Stimulated activated CD8-positive, alpha-beta memory T cell treated with anti-CD3 and anti-CD28 coated beads, Interleukin-4, amount 100 ng/mL, for 24 hours (primary cell): ENCODE measurements at places on chromosomes 5 and 9.

DNA sequence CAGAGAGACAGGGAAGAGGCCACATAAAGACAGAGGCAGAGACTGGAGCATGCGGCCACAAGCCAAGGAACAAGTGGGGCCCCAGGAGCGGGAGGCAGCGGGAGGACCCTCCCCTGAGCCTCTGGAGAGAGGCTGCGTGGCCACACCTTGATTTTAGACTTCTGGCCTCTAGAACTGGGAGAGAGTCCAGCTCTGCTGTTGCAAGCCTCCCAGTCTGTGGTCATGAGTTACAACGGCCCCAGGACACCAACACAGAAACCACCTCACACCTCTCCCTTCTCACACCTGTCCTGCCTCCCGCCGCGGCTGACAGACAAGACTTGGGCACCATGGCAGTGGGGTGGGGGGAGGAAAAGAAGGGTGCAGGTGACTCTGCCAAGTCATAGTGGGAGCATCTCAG lies 2.2 kb downstream of the INPP5E start:
- DNase-seq, result no peak

- no peak for DNase-seq
These were observed 37.7 kb downstream of the ARRDC3 start for GRCh38 chr5:91345461-91345860.

GRCh38 chr5:30918171-30918570 lies 275.3 kb upstream of the CDH6 start:
- DNase-seq, result no peak

GRCh38 chr9:4228606-4229005 lies 71.3 kb downstream of the GLIS3 start:
- no peak for DNase-seq

DNA sequence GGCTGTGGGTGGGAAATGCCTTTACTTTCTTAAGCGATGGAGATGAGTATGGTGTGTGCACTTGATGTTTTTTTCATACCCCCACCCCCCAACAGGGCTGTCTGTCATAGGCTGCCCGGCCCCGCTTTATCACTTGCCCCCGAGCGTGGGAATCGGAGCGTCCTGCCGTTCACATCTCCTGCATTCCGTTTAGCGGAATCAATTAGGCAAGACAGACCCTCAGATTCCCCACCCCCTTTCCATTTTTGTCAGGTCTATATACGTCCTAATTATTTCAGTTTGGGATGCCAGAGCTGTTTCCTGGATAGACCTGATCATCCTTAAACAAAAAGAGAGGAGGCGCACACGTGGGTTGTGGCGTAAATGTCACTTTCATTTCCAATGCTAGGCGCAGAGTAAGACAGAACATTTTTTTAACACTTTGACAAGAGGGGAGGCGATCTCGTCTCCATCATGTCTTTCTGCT lies 217.2 kb downstream of the MEF2C start:
- DNase-seq, result no peak

- no peak for DNase-seq
These were observed 135.2 kb downstream of the C9orf152 start for GRCh38 chr9:110072597-110073355.

- no peak for DNase-seq
These were observed 1.3 kb downstream of the CDO1 start for GRCh38 chr5:115815006-115815692.

DNA sequence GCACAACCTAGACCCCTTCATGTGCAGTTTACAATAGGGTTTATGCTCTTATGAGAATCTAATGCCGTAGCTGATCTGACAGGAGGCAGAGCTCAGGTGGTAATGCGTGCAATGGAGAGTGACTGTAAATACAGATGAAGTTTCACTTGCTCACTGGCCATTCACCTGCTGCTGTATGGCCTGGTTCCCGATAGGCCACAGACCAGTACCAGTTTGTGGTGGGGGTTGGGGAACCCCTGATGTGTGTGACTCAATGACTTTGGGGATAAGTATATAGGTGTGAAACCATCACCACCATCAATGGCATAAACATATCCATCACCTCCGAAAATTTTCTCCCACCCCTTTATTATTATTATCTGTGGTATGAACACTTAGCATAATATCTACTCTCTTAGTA lies 42.1 kb downstream of the TLR4 start:
- no peak for DNase-seq

DNA sequence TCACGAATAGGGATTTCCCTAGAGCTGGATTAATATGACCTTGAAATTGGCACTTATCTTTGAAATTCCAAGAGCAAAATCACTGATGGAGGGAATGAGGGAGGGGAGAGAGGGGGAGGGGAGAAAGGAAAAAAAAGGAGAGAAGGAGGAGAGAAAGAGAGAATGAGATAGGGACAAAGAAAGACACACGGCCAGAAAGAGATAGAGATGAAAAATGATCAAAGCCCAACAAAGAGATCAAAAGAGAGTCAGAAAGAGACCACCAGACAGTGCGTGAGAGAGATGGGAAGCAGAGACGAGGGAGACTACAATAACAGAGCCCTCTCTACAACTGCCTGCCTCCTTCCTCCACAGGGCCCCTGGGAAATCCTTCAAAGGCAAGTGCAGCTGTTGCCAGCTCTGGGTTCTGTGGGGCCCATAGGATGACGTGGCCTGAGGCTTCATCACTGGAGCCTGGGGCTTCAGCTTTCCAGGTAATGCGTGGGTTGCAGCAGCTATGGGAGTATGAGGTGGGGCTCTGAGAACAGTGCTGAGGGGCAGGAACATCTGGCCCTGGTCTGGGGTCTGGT lies 58.3 kb upstream of the SHB start:
- DNase-seq, result no peak

DNA sequence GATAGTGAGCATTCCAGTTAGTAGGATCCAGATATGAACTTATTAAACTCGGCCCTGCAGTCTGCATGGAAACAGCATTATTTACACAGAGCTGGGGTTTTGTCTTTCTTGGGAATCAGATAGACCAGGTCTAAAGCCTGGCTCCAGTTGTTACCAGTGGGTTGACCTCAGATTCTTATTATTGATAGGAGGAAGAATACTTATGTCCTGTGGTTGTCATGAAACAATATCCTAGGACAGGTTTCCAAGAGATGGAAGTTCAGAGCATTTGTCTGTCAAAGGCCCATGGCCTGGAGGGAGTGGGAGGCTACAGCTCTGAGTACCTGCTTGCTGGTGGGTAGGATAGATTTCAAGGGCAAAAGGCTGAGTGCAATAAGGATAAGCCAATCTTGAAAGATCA lies 129.2 kb downstream of the BOD1 start:
- no peak for DNase-seq

DNA sequence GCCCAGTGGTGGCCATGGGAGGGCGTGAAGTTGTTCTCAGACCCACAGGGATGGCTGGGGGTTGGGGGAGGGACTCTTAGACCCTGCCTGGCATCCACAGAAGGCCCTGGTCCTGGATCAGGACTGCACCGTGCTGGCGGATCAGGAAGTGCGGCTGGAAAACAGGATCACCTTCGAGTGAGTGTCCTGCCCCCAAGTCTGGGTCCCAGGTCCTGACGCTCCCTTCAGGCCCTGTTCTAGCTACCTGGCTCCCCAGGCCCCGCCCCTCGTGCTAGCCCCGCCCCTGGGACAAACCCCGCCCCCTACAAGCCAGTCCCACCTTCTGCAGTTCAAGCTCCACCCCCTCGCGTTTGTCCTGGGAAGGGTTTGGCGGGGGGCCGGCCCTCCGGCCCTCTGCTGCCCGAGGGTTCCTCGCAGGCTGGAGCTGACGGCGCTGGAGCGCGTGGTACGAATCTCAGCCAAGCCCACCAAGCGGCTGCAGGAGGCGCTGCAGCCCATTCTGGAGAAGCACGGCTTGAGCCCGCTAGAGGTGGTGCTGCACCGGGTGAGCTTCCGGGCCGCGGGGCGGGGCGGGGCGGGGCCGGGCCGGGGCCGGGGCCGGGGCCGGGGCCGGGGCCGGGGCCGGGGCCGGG lies 12.9 kb downstream of the RGS14 start:
- DNase-seq, result no peak

DNA sequence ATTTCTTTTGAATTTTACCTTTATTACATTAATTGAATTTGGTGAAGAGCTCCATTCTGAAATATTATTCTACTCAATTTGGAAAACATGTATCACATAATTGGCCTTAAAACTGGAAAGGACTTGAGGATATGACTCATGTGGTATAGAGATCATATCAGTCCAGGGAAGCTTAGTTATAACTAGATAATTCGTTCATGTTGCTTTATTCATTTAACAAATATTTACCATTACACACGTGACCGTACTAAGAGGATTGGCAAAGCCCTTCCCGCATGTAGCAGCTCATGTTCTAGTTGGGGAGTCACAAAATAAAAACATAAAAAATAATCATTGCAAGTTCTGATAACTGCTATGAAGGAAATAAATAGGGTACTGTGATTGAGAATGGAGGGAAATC lies 1816.5 kb downstream of the MAT2B start:
- DNase-seq, result no peak

DNA sequence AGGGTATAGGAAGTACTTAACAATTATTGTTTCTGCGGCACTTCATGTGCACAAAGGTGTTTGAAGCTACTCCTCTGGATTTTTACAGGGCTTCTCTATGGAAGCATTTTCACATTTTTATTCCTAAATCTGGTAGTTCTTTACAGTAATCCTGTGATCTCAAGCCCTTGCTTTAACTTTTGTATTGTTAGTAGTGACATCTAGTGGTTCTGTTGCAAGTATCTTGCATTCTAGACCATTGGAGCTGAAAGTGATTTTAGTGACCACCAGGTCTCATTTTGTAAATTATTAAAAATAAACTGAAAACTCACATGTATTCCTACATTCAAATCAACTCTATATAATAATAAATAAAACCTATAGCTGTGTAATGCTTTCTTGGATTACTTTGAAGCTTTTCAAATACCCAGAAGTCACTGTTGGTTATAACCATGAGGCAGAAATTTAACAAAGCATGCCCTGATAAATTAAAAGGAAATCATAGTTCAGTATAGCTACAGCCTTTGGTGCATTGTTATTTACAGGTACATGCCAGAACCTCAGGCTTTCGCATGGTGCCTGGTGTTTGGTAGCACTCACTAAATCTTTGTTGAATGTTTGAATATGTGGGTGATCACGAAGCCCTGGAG lies 18.9 kb downstream of the RPS23 start:
- DNase-seq, result no peak

- no peak for DNase-seq
These were observed 30.3 kb downstream of the SLC25A48 start for GRCh38 chr5:135864503-135865435.

DNA sequence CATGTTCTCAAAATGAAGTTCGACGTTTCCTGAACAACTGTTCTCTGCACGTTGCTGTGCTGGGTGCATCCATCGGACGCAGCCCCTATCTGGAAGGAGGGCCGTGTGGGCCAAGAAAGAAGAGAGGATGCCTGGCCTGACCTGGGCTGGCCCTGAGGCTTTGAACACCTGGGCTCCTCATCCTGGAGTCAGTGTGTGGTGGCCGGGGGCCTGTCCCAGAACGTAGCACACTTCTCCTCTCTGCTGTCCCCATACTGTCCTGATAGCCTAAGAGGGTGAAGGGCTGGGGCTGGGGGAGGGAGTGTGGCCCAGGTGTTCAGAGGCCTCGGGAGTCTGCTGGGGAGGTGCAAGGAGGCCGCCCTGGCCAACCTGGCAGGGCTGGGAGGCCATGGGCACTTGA lies 21.5 kb downstream of the COL5A1 start:
- no peak for DNase-seq

- no peak for DNase-seq
These were observed 21.7 kb downstream of the CXXC5 start for GRCh38 chr5:139669662-139670368.

DNA sequence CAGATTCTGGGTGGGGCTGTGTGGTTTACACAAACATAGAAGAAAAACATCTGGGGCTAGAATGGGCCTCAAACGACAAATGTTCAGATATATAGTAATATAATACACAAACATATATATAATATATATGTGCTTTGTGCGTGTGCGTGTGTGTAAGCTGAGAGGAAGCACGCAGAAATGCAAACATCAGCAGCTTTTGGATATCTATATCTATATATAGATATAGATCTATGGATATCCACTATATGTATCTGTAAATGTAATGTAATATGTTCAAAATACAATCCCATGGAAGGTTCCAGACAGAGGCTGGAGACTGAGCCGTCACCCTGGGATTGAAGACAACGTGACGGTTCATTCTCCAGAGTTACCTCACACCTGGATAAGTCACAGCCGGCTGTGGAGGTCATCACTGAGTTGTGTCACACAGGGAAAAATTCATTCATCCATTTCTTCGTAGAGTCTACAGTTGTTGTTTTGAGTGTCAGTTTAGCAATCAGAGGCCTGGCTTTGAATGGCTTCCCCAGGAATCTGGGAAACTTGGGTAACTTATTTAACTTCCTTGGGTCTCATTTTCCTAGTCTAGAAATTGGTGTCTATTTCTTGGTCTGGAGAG lies 123.0 kb upstream of the CPEB4 start:
- DNase-seq, result no peak

DNA sequence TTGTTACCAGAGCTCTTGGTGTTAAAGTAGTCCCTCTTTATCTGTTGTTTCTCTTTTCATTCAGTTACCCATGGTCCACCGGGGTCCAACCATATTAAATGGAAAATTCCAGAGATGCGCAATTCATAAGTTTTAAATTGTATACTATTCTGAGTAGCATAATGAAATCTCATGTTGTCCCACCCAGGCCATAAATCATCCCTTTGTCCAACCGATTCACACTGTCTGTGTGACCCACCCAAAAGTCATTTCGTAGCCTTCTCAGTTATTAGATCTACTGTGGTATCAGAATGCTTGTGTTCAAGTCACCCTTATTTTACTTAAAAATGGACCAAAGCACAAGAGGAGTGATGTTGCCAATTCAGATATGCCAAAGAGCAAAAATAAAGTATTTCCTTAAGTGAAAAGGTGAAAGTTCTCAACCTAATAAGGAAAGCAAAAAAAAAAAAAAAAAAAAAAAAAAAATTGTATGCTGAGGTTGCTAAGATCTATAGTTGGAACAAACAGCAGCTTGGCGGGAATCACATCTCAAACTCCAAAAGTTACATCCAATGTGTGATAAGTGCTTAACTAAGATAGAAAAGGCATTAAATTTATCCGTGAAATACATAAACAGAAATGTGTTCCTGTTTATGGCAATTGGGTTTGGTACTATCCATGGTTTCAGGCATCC lies 106.8 kb upstream of the GPBP1 start:
- DNase-seq, result no peak

DNA sequence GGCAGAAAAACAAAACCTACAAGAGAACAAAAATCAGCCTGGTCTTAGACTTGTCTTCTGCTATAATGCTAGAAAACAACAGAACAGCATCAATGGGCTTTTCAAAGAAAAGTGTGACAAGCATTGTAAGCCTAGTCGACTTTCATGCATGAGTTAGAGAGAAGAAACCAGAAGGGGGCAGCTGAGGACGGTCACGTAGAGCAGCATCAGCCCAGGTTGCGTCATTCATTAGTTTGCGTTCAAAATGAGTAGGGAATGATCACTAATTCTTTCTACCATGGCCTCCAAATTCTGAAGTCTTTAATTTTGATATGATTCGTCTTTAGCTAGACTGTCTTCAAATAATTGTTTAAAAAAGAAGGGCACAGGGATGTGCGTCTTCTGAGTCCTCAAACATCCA lies 4.7 kb upstream of the ISCA1 start:
- no peak for DNase-seq

GRCh38 chr9:107919263-107919662 lies 429.7 kb upstream of the KLF4 start:
- no peak for DNase-seq

GRCh38 chr5:113489299-113489698 lies 1.0 kb upstream of the MCC start:
- no peak for DNase-seq
